ENCODE measurements at places on chromosomes 3 and 15. TPM values are rescaled to one million over a fixed set of nuclear protein-coding genes. Genes with fewer than 3 reads are reported as not detected.

Gene NEO1
- total RNA-seq: 37.4 TPM

DNA sequence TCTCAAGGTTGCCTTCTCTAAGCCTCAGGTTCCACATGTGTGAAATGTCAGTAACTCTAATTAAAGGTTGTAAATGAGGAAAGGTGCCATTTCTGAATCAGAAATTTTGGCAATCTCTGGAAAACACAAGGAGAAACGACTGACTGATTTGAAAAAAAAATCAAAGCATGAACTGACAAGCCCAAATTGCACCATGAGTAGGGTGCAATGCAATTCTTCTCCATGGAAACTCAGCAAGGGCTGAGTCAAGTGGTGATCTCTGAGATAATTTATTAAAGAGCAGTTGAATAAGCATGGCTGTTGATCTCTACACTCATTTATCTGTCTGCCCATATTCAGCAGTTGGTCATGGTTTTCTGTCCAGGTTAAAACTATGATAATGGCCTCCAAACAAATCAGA lies 201.6 kb upstream of the CMC1 start:
- DNase-seq: no peak

- DNase-seq: no peak
These were observed 58.0 kb upstream of the FOXB1 start for GRCh38 chr15:59946084-59946483.

GRCh38 chr3:17430582-17430981 lies 311.8 kb downstream of the TBC1D5 start:
- no peak for DNase-seq

- no peak for DNase-seq
These were observed 76.5 kb upstream of the SNRPA1 start for GRCh38 chr15:101371519-101371918.

GRCh38 chr3:97841304-97841703 lies 19.5 kb downstream of the CRYBG3 start:
- DNase-seq: no peak

- DNase-seq: no peak
These were observed 66.8 kb upstream of the ADAMTSL3 start for GRCh38 chr15:83587091-83587490.

GRCh38 chr3:58243976-58244585 lies 6.5 kb downstream of the ABHD6 start:
- DNase-seq: no peak

DNA sequence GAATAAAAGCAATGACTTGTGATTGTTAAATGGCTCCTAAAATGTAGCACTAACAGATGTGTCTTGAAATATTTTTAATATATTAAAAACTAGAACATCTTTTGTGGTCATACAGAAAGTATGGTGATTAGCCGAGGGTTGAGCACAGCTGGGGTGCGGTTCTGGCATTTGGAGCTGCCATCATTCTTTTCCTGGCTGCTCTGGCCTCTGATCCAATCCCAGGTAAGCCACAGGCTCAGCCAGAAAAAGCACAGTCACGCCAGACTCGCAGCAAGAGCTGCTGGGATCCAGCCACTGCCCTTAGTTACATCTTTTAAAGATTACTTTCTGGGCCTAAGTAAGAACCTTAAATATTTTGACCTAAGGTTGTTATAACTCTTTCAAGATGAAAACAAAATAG lies 196.8 kb downstream of the PLCL2 start:
- DNase-seq: no peak

Gene GOLGA8M
- total RNA-seq: 0.36 TPM

DNA sequence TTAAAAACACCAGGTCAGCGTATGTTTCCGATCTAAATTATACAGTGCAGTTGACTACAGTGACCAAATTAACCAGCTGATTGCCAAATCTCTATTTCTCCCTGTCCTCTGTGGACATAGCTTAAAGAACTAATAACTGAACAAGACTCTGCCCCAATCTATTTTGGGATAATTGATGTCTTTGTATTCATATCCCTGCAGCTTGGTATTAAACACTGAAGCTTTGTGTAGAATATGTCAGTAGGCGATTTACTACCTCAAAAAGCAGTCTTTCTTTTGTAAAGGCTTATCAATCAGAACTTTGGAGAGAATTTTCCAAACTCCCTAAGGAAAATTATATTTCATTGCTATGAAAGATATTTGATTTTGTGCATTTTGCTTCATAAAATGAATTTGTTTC lies 258.2 kb downstream of the SOX2 start:
- no peak for DNase-seq

DNA sequence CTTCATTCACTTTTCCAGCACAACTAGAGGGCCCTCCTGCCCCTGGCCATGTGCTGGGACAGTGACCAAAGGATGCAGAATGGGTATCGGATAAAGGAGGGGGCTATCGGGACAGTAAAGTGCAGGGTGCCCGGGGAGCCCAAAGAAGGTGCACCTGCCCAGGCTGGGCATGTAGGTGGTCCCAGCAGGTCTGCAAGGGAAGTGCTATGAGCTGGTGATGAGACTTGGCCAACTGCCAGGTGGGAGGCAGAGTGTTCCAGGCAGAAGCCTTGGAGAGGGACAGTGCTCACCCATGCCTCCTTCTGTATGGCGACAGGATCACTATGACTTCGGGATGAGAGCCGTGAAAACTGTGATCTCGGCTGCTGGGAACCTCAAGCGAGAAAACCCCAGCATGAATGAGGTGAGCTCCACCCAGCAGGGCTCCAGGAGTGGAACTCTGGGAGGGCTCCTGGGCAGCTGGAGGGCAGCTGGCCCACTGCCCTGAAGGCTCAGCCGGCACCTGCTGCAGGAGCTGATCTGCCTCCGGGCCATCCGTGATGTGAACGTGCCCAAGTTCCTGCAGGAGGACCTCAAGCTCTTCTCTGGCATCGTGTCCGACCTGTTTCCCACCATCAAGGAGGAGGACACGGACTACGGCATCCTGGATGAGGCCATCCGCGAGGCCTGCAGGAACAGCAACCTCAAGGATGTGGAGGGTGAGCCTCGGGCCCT lies 48.4 kb downstream of the DNAH1 start:
- DNase-seq: no peak

Gene SMAD6
- total RNA-seq: 274 TPM

DNA sequence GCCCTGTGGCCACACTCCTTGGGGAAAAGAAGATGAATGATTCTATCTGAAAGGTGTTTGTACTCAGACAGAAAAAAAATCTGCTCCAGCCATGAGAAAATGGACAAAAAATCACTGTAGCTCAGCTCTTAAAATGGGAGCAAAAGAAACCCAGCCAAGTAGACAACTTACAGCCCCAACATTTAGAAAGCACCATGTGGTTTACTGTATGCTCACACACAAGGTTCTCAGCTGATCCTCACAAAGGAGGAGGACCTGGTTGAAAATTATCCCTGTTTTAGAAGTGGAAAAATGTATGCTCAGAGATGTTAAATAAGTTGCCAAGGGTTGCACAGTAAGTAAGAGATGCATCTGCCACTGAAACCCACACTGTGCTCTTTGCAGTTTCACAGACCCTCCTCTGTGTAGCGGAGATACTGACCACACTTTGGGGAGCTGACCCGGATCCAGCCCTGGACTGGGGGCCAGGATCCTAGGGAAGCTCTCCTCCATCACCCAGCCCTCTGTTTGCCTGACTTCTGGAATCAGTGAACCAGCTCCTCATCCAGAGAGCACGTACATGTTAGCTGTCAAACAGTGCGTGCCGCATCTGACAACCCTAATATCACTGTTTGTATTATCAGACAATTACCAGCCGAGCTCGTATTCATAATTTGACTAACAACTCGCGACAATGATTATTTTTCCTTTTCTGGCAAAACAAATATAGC lies 32.7 kb upstream of the TPRG1 start:
- DNase-seq: no peak

DNA sequence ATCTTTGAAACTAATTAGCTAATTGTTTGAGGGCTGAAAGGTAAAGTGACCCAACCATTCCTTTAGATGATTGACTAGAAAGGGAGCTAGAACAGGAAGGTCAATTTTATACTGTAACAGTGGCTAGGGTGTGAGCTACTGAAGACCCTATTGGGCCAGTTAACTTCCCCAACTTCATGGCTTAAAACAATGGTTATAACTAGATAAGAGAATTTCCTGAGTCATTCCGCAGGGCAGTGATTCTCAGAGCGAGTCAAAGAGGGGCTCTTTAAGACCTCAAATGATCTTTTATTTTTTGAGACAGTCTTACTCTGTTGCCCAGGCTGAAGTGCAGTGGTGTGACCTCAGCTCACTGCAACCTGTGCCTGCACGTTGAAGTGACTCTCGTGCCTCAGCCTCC lies 33.7 kb upstream of the TTBK2 start:
- no peak for DNase-seq

GRCh38 chr3:8503871-8504610 lies 2.4 kb downstream of the LMCD1 start:
- DNase-seq: no peak

GRCh38 chr15:89809787-89810148 lies 4.9 kb downstream of the ANPEP start:
- DNase-seq: no peak

Gene DNAH12
- total RNA-seq: 0.57 TPM

Gene KAT2B
- 13.7 TPM for total RNA-seq

DNA sequence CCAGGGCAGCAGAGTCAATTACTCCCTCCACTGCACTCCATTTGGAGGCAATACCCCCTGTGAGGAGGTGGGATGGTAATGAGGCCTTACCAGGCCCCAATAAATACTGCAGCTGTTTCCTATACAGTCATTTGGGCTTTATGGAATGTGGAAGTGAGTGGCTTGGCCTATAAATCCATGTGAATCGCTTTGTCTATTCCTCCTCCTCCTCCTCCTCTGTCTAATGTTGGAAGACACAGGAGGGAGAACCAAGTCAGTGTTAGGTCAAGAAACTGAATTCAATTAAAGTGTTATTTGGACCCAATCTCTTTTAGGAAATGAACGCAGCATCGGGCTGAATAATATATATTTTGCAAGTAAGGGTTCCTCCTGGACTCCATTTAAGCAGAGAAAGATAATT lies 17.3 kb upstream of the SRGAP3 start:
- DNase-seq: no peak

Gene ACOX2
- total RNA-seq: 27.3 TPM

- DNase-seq: peak; percentile 17
These were observed 35.0 kb downstream of the ACAA1 start for GRCh38 chr3:38101811-38102443.

All from cardiac muscle cell (in vitro differentiated cells and primary cell).